RPMI8226 (cell line): ENCODE measurements at places on chromosomes 2 and 18.

- no peak for DNase-seq
Observed at GRCh38 chr18:67402543-67402942, 114.0 kb downstream of the DSEL start.

GRCh38 chr18:77708826-77709506, 459.3 kb downstream of the GALR1 start:
- DNase-seq: no peak

DNA sequence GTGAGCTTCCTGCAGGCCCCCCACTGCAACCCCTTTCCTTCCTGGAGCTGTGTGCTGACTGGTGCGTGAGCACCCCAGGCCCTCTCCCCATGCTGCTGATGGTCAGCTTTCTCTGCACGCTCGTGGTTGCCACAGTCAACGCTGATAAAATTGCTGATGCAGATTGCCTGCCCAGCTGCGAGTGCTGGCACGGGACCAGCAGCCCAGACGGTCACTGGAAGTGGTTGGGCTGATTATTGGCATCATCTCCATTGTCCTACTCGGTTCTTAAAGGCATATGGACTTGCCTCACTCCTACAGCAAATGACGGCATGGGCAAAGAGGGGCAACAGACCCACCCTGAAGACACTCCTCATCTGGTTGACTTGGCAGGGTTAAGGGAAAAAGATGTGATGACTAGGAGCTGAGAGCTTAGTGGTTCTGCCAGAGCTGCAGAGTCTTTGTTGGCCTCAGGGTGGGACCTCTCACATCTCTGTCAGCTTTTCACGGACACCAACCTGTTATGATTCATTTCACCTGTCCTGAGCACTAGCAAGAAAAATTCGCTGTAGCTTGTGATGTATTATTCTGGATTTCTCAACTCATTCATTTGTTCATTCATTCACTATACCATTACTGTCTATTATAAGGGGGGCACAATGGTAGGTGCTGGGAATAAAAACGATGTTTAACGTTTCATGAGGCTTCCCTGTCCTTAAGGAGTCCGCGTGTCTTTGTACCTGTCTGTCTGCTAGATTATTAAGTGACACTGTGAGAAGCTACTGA, 38.4 kb downstream of the PAX8 start:
- peak; percentile 92 for DNase-seq

- peak; percentile 70 for DNase-seq
Observed at GRCh38 chr18:21191596-21192307, 50.3 kb upstream of the GREB1L start.

DNA sequence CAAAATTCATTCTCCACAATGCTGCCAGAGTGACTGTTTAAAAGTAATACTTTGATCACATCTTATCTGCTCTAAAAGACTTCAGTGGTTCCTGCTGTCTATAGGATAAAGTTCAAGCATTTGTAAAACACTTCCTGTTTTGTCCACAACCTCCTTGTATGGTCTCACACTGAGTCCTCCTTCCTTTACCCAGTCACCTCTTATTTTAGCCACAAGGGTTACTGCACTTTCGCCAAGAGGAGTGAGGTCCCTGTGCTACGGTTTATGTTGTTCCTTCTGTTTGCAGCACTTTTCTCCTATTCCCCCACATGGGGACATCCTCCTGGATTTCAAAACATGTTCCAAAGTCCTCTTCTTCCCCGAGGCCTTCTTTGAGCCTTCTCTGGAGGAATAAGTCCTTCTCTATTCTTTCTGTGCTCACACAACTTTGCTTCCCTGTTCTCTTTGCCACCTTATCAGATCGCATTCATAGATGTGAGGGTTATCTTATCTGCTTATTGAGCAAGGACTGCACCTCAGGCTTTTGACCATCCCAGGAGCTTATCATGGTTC, 112.2 kb upstream of the NABP1 start:
- peak; percentile 16 for DNase-seq

- DNase-seq: peak; percentile 33
Observed at GRCh38 chr18:47997338-47997780, 66.9 kb upstream of the SMAD2 start.

DNA sequence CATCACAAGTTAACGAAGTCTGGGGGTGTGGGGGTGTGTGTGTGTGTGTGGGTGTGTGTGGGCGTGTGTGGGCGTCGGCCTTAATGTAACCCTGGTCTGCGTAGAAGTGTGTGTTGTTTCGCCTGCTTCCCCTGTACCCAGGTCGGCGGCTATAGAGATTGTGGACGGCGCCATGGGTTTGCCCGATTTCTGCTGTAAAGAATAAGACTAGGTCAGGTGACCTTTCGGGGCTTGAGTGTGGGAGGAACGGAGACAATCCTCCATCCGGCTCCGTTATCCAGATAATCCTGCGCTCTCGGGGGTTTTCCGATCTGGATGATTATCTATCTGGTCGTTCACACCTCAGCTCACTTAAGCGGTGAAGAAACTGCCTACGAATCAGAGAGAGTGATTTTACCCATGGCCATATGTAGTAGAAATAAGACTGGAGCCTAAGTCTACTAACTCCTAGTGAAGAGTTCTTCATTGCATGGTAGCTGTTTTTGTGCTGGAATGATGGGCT, 543 bp downstream of the HADHB start:
- peak; percentile 42 for DNase-seq

DNA sequence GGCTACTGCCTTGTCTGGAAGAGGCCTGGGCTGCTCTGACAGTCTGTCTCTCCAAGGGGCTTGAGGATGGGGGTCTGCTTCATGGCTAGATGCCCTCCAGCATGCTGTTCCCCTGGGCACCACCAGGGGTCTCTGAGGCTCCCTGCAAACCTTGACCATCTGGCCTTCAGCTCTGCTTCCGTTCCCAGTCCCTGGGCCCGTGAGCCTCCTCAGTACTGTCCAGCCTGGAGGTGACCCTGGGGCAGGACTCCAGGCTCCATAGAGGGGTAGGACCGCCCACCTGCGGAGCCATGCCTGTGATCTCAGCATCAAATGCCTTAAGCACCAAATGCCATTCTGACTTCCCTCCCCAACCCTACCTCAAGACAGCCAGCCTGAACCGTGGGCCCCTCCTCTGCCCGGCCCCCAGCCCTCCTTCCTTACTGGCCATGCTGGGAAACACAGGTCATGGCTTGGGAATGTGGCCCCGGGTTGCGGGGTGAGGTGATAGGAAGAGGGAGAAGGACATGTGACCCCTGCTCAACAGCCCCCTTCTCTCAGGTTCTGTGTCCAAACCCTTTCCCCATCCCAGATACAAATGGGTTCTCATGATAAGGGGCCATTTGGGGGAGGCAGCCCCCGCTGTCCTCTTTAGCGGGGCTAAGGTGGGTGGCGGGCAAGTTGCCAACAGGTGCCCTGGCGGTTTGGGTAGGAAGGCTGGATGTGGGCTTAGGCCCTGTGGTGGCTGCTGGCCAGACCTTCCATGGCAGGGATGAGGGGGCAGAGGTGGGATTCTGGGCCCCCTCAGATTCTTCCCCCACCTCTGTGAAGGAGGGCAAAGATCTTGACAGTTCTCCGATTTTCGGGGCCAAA, 25.0 kb downstream of the SPEG start:
- peak; percentile 39 for DNase-seq

DNA sequence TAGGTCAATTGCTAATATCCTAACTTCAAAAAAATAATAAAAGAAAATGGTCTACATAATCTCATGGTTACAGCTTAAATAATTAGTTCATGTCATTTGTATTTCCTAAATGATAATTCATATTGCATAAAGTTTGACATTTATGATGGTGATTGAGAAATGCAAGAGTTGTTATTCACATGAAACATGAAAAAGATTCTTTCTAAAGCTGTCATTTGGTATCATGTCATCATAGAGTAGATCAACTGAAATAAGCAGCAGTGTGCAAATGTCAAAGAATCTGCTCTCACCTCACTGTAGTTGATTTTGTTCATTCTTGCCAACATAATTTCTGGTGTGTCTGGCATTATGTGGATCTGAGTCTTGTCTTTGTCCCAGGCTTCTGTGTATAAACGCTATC, 95.3 kb downstream of the NEB start:
- no peak for DNase-seq

DNA sequence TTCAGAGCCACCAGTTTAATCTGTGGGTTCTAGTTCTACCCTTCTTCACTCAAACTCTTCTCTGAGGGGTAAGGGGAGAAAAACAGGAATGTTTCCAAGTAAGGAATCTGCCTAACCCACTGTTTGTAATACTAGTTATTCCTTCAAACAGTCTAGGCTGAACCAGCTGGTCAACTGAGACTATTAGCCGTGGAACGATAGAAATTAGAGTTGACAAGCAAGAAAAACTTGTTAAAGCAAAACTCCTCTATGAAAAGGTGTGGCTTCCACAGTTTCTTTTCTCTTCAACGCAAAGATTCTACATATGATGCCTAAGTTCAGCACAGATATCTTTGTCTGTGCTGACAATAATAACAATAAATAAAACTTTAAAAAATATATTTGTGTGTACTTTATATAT, 11.5 kb downstream of the PAIP2B start:
- DNase-seq: no peak

DNA sequence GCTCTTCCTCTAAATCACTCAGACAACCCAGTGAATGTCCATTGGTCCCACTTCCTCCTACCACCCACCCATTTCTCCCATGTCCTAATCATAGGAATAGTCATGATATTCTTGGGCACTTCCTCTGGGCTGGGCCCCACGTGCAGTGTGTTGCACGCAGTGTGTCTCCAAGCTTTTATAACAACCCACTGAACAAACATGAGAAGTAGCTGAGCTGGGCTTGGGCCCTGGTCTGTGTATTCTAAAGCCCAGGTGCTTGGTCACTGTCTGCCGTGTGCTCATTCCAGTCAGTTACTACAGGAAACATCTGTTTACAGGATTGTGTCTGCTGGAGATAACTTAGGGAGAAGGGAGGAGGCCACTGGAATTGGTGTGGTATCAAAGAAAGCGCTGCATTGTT, 64.2 kb upstream of the THOC1 start:
- no peak for DNase-seq

DNA sequence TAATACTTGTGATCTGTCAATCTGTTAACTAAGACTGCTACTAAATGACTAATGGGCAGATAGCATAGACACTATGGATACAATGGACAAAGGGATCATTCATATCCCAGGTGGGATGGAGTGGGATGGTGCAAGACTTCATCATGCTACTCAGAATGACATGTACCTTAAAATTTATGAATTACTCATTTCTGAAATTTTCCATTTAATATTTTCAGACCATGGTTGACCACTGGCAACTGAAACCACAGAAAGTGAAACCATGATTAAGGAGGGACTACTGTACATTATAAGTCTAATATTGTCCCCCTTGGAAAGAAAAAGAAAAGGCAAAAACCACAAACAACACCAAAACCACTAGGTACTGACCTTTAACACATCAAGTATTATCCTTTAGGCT, 247.0 kb upstream of the SYT4 start:
- no peak for DNase-seq

DNA sequence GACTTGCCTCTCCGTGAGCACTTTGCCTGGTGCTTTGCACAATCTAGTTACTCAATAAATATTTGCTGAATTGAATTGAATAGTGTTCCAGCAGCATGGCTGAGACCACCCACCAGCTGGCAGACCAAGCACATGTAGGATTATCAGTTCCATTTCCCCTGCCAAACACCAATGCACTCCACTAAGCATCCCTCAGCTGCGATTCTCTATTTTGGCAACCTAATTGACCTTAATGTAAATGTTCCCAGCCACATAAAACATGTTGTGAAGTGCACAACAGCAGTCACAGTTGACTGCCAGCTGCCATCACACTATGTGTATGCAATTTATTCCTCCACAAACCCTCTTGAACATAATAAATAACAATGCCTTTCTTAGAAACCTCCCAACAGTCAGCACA, 1879.4 kb upstream of the PIK3C3 start:
- DNase-seq: no peak

- DNase-seq: no peak
Observed at GRCh38 chr2:219059725-219060682, 717 bp downstream of the IHH start.

DNA sequence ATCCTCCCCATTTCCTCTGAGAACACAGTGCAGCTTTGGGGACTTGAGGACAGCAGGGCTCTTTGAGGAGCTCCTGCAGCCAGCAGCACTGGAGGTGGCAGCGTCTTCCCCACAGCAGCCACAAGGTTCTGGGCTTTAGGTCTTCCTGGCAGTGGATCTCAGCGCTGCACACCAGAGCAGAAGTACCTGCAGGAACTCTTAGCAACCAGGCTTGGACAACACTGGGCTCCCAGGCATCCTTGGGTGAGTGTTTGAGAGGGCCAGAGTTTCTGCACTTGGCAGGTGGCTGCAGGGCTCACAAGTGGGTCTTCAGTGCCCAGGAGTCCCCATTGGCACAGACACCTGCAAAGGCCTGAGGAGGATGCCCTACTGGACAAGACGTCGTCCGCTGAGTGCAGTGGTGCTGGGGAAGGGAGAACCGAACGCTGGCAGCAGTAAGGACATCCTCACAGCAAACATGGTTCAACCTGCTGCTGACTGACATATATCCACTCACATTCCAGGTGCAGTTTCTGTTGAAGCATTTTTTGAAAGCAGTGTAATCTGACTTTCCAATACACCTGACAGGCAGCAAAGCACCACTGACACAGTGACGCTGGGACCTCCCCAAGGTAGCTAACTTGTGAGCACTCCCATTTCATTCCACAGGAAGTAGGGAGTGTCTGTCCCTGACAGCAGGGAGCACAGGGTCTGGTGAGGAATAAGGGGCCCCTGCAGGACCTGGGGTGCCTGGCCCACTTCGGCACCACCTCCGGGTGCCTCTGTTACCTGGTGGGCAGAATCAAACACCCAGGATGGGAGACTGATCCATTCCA, 149.9 kb upstream of the COPS8 start:
- no peak for DNase-seq

- DNase-seq: no peak
Observed at GRCh38 chr2:44061876-44062275, 66.1 kb upstream of the LRPPRC start.

DNA sequence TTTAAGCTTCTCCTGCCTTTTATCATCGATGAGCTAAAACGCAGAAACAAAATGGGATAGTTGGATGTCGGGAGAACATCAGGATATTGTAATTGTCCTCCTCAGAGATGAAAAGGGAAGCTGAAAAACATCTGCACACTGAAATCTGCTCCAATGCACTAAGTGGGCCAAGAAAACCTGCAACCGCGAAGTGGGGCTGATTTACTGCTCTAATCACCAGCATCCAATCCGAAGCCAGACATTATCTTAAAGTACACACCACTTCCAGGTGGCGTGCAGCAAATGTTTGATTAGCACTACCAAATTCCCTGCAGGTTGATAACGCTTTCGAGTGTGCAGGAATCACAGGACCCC, 230.3 kb upstream of the SLC14A2 start:
- DNase-seq: no peak
